ENCODE measurements at places on chromosomes 12 and 14.

DNA sequence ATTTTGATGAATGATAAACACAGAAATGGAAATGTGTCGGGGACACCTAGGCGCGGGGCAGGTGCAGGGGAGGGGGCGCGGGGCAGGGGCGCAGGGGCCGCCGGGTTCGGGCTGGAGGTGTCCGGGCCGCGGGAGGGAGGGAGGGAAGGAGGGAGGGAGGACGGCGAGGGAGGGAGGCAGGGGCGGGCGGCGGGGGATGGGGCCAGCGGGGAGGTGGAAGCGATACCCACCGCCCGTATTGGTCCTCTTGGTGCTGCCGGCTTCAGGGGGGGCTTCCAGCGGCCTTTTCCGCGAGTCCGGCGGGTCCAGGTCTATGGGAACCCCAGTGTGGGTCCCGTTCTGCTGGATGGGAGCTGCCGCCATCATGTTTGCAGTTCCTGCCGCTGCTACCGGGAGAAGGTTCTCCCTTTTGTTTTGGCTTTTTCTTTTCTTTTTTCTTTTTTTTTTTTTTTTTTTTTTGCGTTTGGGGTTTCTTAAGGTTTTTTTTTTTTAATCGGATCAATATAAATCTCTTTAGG is 703 bp downstream of the NOVA1 start:
- DNase-seq = no peak

GRCh38 chr12:65740506-65740872 is 83.8 kb upstream of the HMGA2 start:
- no peak for DNase-seq

GRCh38 chr14:59215757-59216156 is 27.3 kb downstream of the DAAM1 start:
- no peak for DNase-seq

DNA sequence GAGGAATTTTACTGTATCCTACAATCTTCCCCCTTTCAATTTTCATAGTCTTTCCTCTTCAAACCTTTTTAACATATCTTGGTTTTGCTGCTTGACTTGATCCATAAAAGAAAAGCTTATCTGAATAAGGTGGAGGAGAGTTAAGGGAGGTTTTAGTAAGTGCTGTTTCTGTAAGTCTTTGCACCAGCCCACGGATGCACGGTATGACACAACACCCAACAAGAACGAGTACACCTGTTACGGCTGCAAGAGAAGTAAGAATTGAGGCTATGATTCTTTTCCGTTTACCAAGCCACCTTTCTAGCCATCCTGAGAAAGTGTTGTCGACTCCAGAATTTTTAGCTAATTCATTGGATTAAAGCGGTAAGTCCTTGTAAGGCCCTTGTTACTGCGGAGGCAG is 26.1 kb upstream of the CPNE8 start:
- no peak for DNase-seq

DNA sequence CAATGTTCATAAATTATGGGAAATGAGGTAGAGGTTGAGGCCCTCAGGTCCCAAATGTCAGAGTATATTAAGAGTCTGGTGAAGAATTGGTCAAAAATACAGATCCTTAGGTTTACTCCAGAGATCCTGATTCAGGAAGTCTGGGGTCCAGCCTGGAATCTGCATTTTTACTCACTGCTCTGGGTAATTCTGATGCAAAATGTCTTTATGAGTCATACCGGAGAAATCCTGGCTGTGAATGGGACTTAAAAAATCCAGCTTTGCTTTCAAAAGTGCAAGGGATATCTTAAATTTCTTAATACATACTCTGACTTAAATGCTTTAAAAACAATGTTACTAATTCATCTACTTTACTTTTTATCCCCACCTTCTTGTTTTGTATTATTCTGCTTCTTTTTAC is 74.5 kb downstream of the FERMT2 start:
- DNase-seq = no peak

- no peak for DNase-seq
Observed at GRCh38 chr14:36664322-36665193, 2.9 kb downstream of the PAX9 start.

GRCh38 chr12:71746974-71747611 is 7.6 kb upstream of the RAB21 start:
- peak; percentile 46 for DNase-seq

GRCh38 chr12:132133952-132134652 is 10.0 kb downstream of the DDX51 start:
- no peak for DNase-seq

GRCh38 chr12:128840862-128841468 is 12.3 kb upstream of the GLT1D1 start:
- DNase-seq = no peak

DNA sequence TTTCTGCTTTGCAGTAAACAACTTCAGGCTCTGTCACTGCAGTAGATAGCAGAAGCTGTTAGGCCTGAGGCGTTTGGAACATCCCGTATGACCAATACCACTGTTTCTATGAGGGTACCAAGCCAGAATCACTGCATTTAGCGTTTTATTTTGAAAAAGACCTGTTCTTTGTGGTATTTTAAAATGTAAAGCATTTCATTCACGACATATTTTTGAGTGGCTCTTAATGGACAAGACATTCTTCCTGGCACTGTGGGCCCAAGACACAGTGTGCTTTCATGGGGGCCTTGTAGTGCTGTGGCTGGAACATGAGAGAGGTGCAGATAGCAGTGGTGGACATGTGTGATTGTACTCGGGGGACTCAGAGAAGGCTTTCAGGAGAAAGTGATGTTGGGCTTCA is 86.4 kb downstream of the DDX51 start:
- no peak for DNase-seq

- peak; percentile 71 for DNase-seq
Observed at GRCh38 chr12:56687223-56688128, 608 bp downstream of the PTGES3 start.

GRCh38 chr14:96989306-96989705 is 192.1 kb downstream of the VRK1 start:
- DNase-seq = no peak

- no peak for DNase-seq
Observed at GRCh38 chr14:65403231-65403630, 9.3 kb upstream of the FUT8 start.

DNA sequence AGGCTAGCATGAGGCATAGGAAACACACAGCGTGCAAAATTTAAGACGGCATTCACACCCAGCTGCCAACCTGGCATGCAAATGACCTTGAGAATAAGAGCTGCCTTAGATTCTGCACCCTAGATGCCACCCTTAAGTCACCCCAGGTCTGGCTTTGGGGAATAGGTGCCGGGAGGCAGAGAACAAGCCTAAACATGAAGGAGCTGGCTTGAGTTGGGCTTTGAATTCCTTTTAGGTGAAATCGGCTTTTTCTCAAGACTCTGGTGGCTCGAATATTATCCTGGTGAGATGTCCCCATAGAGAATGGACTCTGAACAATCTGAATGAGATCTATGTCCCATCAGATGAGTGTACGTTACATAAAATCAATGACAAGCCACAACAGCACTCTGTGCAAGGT is 1090.5 kb downstream of the VRK1 start:
- no peak for DNase-seq

DNA sequence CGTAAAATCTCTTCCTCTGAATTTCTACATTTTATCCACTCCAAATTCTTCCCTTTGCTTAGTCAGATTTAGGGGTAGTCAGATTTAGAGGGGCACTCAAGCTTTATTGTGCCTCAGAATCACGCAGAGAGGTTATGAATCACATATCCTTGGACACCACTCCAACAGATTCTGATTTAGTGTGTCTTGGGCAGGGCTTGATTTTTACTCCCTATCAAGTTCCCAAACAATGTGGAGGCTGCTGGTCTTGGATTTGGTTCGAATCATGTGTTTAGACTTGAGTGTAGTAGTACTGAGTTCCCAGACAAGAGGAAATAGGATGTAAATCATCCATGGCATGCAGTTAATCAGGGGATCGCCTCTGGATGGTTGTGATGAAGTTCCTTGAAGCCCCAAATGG is 298.1 kb upstream of the CLEC14A start:
- no peak for DNase-seq

DNA sequence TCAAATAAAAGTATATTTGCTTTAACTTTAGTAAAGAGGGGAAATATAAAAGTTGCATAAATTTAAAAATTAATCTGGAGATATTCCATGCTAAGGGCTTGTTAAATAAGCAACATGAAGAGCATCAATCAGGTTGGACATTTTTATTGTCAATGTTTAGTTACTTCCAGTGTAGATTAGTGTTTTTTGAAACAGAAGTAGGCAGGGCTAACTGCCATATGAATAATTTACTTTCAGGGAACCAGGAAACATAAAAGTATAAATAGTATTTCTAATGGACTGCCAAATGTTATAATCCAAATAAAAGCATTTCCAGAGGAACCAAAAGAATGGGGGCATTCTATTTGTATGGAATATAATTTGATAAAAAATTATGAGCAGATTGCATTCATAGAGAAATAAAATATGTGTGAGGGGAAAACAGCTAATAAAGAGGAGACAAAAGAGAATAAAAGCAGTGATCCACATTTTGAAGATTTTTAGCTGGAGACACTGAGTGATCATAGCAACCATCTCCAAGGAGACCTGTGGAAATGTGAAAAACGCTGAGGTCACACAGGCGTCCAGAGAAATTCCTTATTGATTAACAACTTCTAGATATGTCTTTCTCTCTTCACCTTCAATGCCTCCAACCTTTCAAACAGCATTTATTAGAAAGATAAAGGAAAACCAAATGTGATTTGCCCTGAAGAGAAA is 70.8 kb downstream of the SRGAP1 start:
- no peak for DNase-seq

Data from activated T-cell treated with anti-CD3 and anti-CD28 coated beads, Interleukin-2, amount 50 U/mL, for 48 hours (primary cell).